ENCODE measurements at places on chromosomes 2 and 18.

GRCh38 chr2:25159949-25160348 lies 8.4 kb downstream of the POMC start:
- peak; percentile 12 for DNase-seq

DNA sequence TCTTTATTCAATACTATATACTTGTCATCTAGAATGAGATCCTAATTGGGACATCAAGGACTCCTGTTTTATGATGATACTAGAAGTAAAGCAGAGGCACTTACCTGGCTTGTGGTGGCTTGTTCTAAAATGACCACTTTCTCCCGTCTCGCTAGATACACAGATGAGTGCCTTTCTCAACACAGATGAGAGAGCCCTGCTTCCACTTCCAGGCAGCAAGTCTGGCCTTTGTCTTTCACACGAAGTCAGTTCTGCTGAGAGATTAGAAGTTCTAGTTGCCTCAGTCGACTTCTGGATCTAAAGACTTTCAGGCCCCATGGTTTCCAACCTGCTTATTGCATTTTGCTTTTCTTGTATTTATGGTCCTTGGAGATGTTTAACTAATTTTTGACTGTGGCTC lies 70.3 kb downstream of the PPP1R1C start:
- no peak for DNase-seq

- peak; percentile 48 for DNase-seq
These were observed 129.8 kb upstream of the SH3BP4 start for GRCh38 chr2:234821946-234822475.

DNA sequence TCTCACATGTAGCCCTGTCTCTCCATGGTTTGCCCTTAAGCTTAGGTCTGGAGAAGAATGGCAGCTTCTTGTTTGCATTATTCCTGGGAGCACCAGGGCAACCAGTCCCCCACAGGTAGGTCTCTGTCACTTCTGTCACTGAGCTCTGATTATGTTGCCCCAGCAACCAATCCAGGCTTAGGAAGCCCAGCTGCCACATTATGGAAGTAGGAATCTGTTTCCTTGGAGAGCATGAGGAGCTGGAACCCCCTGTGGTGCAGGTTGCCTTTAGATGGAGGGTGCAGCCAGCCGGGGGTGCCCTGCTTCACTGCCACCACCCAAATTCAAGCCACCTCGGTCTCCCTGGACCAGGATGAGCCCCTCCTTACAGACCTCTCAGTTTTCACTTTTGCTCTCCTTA lies 4.8 kb downstream of the RESP18 start:
- DNase-seq, result no peak

Data from fibroblast of skin of right biceps (primary cell).